ENCODE measurements at places on chromosomes 2 and 18.

GRCh38 chr18:69880083-69880482 lies 67.6 kb downstream of the CD226 start:
- DNase-seq = no peak

- DNase-seq = no peak
These were observed 260.4 kb upstream of the SIX3 start for GRCh38 chr2:44680983-44681531.

- no peak for DNase-seq
These were observed 22.7 kb upstream of the ACTG2 start for GRCh38 chr2:73870084-73870483.

DNA sequence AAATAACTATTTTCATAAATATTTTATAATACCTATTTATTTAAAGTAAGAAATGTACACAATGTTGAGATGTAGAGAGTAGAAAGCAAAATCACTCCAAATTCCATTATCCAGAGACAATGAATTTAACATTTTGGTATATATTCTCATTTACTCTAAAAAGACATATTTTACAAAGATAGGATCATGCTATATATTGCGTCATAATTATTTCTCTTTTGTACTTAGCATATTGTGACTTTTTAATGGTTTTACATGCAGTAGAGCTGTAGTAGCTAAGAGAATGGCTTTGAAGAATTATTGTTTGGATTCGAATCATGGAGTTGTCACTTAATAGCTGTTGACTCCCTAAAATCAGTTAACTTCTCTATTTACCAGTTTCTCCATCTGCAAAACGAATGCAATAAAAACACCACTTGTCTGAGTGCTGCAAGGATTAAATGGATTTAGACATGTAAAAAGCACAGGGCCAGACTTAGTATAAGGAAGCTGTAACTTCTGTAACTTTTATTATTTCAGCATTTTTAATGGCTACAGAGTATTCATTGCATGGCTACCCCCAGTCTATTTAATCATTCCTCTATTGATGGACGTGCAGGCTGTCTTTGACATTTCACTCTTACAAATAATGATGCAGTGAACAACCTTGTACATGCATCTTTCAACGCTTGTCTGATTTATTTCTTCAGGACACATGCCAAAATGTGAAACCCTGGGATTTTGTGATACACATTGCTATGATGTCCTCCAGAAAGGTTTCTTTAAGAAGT lies 33.2 kb downstream of the KCNS3 start:
- no peak for DNase-seq

DNA sequence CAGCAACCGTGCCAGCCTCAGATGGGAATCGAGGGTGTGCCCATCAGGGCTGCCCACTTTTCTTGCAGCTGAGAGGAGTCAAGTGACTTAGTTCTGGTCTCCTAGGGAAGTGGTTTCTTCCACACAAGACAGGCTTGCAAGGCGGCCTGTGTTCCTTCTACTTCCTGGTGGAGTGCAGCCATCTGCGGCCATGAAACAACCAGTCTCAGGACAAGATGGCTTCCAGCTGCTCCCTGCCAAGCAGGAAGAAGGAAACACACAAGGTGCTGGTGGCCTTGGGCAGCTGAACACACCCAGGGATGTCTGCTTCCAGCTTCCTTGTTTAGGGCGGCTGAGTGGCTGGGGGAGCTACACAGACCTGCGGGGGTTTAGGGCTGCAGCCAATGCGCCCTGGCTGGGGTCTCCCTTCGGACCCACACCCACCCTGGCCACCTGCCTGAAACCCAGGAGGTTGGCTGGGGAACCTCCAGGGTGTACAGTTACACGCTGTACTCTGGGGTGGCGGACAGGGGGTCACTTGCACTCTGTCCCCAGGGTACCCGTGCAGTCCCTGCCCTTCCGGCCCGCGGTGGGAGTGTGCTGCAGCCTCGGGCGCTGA lies 34.7 kb downstream of the PTPN18 start:
- no peak for DNase-seq

All from activated naive CD8-positive, alpha-beta T cell treated with anti-CD3 and anti-CD28 coated beads, Interleukin-2, amount 50 U/mL, for 16 hours (primary cell).